ENCODE measurements at places on chromosomes 7 and 10.

DNA sequence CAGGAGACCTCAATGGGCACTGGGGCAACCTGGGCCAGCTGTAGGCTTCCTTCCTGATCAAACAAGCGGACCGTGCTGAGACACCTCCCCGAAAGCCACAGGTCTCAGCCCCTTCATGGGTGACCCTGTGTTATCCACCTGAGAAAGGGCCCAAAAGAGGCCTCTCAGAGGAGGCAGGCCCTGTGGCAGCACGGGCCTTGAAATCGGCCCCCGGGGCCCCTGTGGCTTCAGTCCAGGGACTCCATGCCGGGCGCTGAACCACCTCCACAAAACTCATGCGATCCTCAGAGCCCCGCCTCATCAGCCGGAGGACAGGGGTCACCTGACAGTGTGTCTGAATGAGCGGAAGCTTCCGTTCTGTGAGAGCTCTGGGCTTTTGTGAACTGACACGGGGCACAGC is 307.1 kb downstream of the PAXIP1 start:
- no peak for DNase-seq

GRCh38 chr10:124353896-124354295 is 64.8 kb downstream of the OAT start:
- no peak for DNase-seq

- DNase-seq = no peak
These were observed 19.4 kb downstream of the ZMIZ1 start for GRCh38 chr10:79088176-79088575.

DNA sequence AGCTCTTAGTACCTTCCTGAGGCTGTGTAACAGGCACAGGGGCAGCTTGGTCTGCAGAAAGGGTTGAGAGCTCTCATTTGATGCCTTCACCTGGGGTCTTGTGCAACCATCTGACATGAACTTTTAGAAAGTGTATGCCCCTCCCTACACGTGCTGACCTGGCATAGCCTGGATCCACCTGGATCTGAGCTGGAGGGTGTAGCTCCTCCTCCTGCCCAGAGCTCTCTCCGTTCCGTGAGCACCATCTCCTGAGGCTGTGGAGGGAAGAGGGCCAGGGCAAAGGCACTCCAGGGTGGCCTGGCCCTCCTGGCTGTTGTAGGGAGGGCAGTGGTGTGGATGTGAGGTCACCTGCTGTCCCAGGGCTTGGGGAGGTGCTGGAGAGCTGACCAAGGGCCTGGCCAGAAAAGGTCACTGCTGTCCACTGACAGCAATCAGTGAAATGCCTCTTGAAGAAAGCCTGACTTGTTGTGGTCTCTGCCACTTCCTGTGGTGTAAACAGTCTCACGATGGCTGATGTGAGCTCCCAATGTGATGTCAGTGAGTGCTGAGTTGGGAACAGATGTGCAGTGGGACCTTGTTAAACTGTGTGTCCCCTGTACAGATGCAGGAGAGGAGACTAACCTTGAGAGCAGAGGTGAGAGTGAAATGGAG is 23.0 kb downstream of the AMZ1 start:
- DNase-seq = no peak

DNA sequence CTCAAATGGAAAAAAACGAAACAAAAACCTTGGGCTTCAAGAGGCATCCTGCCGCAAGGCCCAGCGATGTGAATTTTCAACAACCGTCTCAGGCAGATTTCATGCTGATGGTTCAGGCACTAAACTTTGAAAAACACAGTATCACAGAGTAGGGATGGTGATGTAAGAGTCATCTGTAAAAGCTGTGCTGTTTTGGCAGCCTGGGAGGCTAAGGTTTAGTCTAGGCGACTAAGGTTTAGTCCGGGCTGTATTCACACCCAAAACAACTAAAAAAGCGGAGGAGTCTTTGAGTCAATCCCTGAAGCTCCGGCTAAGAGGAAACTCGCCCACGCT is 420 bp upstream of the MINPP1 start:
- DNase-seq = no peak

GRCh38 chr7:22712999-22713398 is 14.0 kb upstream of the IL6 start:
- no peak for DNase-seq

- peak; percentile 84 for DNase-seq
These were observed 509.0 kb upstream of the ZMIZ1 start for GRCh38 chr10:78559661-78560340.

DNA sequence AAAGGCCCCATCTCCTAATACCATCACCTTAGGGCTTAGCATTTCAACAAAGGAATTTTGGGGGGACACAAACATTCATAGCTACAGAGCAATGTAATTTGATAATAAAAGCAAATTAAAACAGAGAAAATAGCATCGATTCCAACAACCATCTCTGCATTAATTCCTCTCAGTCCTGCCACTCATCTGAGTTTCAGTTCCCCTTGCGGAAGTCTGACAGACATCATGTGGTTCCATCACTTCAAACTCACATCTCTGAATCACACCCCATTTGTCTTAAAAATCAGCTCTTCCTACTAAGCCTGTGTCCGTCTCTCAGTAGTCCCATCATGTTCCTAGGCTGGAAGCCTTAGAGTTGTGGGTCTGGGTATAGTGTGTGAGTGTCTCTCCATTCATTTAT is 3.6 kb downstream of the ADCK2 start:
- no peak for DNase-seq

- peak; percentile 95 for DNase-seq
These were observed 88.6 kb downstream of the RNF216 start for GRCh38 chr7:5692845-5693278.

All from NCI-H1417 (cell line).